ENCODE measurements at places on chromosomes 12 and 14.

- no peak for DNase-seq
Observed at GRCh38 chr12:21823581-21823980, 49.1 kb upstream of the KCNJ8 start.

GRCh38 chr12:119808441-119808840 is 68.7 kb downstream of the CIT start:
- DNase-seq, result no peak

- DNase-seq, result no peak
Observed at GRCh38 chr14:30227876-30228275, 300.2 kb upstream of the PRKD1 start.

- DNase-seq, result no peak
Observed at GRCh38 chr12:45343269-45344051, 127.6 kb downstream of the ANO6 start.

GRCh38 chr12:27616356-27617142 is 79.7 kb upstream of the REP15 start:
- DNase-seq, result no peak

DNA sequence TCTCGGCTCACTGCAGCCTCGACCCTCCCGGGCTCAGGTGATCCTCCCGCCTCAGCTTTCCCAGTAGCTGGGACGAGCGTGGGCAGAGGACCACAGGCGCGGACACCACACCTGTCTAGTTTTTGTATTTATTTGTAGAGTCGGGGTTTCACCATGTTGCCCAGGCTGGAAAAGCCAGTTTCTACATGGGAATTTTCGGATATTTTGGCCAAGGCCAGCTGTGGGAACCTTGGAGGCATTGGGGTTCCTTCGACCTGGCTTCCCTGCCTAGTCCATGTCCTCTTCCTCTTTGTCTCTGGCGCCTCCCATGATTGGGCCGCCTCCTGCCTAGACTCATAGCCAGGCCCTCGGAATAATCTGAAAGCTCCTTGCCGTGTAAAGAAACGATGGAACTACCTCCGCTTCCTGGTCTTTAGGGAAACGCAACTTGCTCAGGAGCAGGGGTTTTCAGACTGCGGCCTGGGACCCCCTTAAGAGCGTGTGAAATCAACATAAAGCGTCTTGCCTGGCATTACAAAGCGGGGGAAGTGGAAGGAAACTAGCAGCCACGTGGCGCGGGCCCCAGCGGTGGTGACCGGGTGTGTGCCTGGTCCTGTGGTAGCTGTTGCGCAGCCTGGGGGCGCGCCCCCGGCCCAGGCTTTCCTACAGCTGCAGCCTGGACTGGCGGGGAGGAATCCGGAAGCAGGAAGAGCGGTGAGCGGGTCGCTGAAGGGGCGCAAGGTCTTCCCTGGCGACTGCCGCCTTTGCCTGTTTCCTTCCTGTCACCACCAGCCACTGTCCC is 1.4 kb upstream of the HSP90AA1 start:
- DNase-seq, result peak; percentile 63

- DNase-seq, result no peak
Observed at GRCh38 chr12:111193067-111193466, 175.8 kb downstream of the PHETA1 start.

- DNase-seq, result no peak
Observed at GRCh38 chr12:22722081-22722480, 97.1 kb downstream of the ETNK1 start.

DNA sequence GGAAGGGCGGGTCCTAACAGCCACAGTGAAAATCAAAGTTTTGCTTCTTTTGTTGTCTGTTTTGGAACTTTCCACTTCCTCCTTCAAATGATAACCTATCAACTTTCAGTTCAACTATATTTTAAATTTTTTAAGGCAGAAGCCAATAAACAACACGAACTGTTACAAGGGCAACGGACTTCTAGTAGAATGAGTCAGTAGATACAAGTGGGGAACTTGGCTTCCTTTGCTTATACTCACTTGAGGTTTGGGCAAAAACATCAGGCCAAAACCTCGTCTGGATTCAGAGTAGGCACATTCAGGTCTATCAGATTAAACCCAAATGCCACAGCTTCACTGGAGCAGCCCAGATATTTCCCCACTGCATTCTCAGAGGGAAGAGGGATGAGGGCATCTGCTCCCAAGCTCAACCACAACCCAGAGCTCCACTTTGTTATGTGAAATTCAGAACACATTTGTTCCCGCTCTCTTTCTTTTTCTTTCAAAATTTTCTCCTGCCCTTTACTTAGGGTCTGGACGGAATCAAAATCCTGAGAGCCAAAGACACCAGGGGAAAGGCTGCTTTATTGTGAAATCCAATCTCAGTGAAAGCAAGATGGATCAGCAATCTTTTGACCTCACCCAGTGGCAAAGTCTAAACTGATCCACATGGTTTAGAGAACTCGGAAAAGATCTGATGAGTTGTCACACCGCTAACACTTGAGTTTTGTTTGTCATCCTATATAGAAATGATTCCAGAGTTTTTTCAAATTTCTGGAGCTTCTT is 152.5 kb upstream of the BTG1 start:
- DNase-seq, result peak; percentile 29

- DNase-seq, result no peak
Observed at GRCh38 chr12:123726244-123726643, 14.1 kb downstream of the ATP6V0A2 start.

DNA sequence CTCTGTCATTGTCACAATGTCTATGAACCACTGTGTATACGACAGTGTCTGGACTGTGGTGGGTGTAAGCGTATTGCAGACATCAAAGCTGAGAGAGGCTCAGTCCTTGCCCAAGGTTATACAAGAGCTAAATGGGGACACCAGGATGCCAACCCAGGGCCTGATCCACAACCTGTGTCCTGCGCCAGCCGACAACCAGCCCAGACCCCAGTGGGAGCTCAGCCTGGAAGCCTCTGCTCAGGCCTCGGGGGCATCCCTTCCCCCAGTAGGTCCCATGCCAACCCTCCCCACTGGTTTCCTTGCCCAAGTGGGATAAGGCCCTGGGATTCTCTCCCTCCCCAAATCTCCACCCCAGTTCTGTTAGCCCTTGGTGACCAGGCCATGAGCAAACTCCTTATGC is 54.3 kb downstream of the LTBP2 start:
- DNase-seq, result no peak

Measured in CD4-positive, alpha-beta T cell treated with Interleukin-1 beta for 1 hour (primary cell).